Umbilical cord (tissue), 2 donors: ENCODE measurements at places on chromosomes 6 and 20. TPM values are rescaled to one million over a fixed set of nuclear protein-coding genes. Genes with fewer than 3 reads are reported as not detected.

The HLA-G gene
- not detected for total RNA-seq

The PNLDC1 gene
- not detected for total RNA-seq

The IPCEF1 gene
- 4.1 TPM for total RNA-seq

The ARMC2 gene
- 3.1 TPM for total RNA-seq

The CCDC170 gene
- 1.4 TPM for total RNA-seq

The MOG gene
- 2.9 TPM for total RNA-seq

The PAX1 gene
- total RNA-seq, result 1.9 TPM

The GSTA2 gene
- total RNA-seq, result 3.4 TPM
